ENCODE measurements at places on chromosomes 13 and 19. TPM values are rescaled to one million over a fixed set of nuclear protein-coding genes. Genes with fewer than 3 reads are reported as not detected.

DNA sequence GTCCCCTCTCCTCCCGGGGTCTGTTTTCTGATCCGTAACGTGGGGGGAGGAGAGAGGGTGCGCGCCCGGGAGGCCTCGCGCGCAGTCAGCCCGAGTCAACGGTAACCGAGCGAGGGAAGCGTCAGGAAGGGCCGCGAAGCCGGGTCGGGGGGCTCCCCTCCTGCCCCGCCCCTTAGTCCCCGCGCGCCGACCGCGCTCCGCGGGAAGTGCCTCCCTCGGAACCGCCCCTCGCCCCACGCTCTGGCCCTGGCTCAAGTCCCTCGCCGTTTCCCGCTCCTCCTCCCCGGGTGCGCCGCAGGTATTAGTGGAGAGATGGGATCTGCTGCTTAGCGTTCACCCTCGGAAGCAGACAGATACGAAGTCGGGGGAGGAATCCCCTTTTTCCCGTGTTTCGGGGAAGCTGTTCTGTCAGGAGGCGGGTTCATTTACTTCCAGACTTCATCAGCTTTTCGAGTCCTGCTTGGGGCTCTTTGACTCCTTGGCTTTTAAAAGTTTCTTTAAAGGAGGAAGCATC is 770 bp downstream of the HNRNPM start:
- DNase-seq = peak; percentile 69
- no peaks in the 10 kb centered on the region for H3K27me3 ChIP-seq
- H3K27ac ChIP-seq = peak overlapping the region; percentile 76
- H3K4me3 ChIP-seq = peak overlapping the region; percentile 88

The CEACAM20 gene
- not detected for polyA plus RNA-seq

DNA sequence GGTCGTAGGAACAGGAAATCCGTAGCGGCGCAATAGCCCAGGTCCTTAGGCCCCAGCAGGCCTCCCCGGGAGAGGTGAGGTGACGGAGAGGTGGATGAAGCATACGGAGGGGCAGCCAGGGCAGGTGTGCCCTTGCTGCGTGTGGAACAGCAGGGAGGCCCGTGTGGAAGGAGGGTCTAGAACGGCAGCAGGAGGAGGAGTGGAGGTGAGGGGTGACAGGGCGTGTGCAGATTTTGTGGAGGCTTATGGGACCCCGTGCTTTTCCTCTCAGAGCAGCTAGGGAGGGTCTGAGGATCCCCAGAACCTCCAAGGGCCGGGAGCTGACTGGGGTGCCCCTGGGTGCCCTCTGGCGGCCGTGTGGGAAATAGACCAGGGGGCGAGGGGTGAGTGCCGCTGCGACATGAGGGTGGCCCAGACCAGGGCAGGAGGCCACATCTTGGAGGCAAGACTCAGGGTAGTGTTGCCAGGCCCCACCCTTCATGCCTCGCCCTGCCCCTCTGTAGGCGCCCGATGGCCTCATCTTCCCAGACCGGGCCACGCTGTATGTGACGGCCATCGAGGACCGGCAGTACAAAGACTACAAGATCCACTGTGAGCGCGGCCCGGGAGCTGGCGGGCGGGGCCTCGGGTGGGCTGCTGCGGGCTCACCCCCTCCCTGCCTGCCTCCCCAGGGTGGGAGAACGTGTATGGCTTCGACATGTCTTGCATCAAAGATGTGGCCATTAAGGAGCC is 5.0 kb upstream of the ADM5 start:
- DNase-seq = peak; percentile 47
- H3K36me3 ChIP-seq = peaks cover 11% of the 10 kb centered on the region
- H3K27me3 ChIP-seq = no peaks in the 10 kb centered on the region
- no peak overlapping the region for H3K27ac ChIP-seq
- H3K4me1 ChIP-seq = 0 out of 2 replicates have a peak, but pooled peaks cover 4% of the 10 kb centered on the region

The ZNF546 gene
- polyA plus RNA-seq = 1.2 TPM

The TMEM238 gene
- not detected for polyA plus RNA-seq

GRCh38 chr19:33445442-33446329 is 72.2 kb downstream of the CEBPG start:
- H3K4me3 ChIP-seq = no peak overlapping the region
- H3K4me1 ChIP-seq = peaks cover 18% of the 10 kb centered on the region
- H3K27ac ChIP-seq = peak overlapping the region; percentile 12
- no peaks in the 10 kb centered on the region for H3K27me3 ChIP-seq

- no peak overlapping the region for H3K27ac ChIP-seq
- no peaks in the 10 kb centered on the region for H3K36me3 ChIP-seq
- no peak for DNase-seq
- no peaks in the 10 kb centered on the region for H3K27me3 ChIP-seq
- H3K4me1 ChIP-seq = no peaks in the 10 kb centered on the region
- no peak overlapping the region for H3K4me3 ChIP-seq
Measured at GRCh38 chr19:35219008-35219407, 9.5 kb downstream of the FAM187B start.

GRCh38 chr13:83184150-83184475 is 698.2 kb downstream of the SLITRK1 start:
- no peak overlapping the region for H3K4me3 ChIP-seq
- H3K27ac ChIP-seq = no peak overlapping the region
- peaks cover 11% of the 10 kb centered on the region for H3K4me1 ChIP-seq
- H3K27me3 ChIP-seq = no peaks in the 10 kb centered on the region
- no peaks in the 10 kb centered on the region for H3K36me3 ChIP-seq
- DNase-seq = no peak

The CDK8 gene
- 4.3 TPM for polyA plus RNA-seq

Measured in GM23248 (cell line).